ENCODE measurements at places on chromosomes 1 and 21.

- no peak for DNase-seq
Observed at GRCh38 chr1:46137916-46138315, 5.5 kb upstream of the PIK3R3 start.

DNA sequence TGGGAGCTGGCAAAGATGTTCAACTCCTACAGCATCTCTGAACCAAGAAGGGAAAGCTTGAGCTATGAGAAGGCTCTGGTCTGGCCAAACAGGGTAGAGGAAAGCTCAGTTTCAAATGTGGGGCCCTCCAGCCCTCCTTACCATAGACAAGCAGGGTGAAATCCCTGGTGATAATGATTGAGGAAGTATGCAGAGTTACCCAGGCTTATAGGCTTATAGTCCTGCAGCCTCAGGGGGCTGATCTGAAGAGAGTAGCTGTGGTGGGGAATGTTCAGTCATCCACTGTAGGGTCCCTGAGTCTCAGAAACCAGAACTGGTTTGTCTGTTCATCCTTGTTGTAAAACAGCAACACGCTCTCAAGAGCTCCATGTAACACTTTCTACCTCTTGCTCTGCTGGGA, 19.8 kb upstream of the LY9 start:
- DNase-seq, result no peak

- DNase-seq, result no peak
Observed at GRCh38 chr1:70483342-70483741, 72.3 kb downstream of the CTH start.

- DNase-seq, result peak; percentile 100
Observed at GRCh38 chr1:30778154-30778978, 20.8 kb upstream of the LAPTM5 start.

- DNase-seq, result no peak
Observed at GRCh38 chr1:114718661-114719423, 2.3 kb upstream of the NRAS start.

GRCh38 chr21:45542242-45542666, at the start of gene SLC19A1:
SLC19A1 (minus strand) TSS chr21:45542440; CDS start chr21:45537959, 4,481 bp downstream.
- peak; percentile 56 for DNase-seq
